Endothelial cell (in vitro differentiated cells): ENCODE measurements at places on chromosomes 1 and 21.
A peak's percentile ranks its signal among the peaks of the same experiment; 100 is the strongest.

GRCh38 chr1:219566951-219567947 is 45.7 kb downstream of the ZC3H11B start:
- DNase-seq, result no peak

GRCh38 chr1:16184557-16185303 is 27.7 kb downstream of the ARHGEF19 start:
- no peak for DNase-seq

DNA sequence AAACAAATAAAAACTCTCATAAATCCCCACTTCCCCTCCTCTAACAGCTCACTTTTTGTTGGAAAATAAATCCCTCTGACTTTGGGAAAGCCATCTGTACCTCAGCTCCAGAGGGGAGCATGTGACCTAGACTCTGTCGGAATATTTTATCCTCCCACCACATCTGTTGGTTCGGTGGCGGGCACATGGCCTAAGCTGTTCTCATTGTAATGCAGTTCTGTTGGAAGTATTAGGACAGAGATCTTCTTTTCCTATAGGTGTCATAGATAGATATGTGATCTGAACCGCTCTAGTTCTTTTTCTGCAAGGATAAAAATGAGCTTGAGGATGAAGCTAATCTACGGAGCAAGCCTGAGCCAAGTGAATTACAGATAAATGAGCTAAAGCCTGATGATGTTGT is 50.5 kb upstream of the EPS8L3 start:
- no peak for DNase-seq

DNA sequence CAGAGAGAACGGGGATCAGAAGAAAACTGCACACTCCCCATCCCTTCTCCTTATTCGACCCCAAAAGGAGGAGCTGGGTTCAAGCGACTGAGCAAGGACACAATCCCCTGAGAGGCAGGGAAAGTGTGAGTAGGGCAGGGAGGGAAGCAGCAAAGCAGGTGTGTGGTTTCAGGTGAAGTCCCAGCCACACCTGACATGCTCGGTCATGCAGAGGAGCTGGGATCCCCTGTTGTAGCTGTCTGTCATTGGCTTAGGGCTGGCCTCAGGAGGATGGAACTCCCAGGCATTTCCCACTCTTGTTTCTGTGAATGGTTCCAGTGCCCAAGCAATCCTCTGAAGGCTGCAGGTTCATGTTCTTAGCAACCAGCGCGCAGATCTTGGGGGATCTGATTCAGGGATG is 150.7 kb downstream of the DSCAM start:
- DNase-seq, result no peak

DNA sequence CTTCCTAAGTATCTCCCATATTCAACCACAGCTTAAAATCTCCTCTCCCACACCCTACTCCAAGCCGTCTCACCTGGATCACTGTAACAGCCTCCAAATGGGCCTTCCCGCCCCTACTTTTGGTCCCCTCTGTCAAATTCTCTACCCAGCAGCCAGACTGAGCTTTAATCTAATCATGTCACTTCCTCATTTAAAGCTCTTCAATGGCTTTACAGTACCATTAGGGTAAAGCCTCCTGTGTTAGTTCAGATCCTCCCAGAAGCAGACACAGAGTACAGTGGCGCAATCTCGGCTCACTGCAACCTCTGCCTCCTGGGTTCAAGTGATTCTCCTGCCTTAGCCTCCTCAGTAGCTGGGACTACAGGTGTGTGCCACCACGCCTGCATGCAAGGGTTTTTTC is 46.8 kb upstream of the PSEN2 start:
- no peak for DNase-seq

GRCh38 chr1:72516826-72517225 is 234.5 kb upstream of the NEGR1 start:
- no peak for DNase-seq

DNA sequence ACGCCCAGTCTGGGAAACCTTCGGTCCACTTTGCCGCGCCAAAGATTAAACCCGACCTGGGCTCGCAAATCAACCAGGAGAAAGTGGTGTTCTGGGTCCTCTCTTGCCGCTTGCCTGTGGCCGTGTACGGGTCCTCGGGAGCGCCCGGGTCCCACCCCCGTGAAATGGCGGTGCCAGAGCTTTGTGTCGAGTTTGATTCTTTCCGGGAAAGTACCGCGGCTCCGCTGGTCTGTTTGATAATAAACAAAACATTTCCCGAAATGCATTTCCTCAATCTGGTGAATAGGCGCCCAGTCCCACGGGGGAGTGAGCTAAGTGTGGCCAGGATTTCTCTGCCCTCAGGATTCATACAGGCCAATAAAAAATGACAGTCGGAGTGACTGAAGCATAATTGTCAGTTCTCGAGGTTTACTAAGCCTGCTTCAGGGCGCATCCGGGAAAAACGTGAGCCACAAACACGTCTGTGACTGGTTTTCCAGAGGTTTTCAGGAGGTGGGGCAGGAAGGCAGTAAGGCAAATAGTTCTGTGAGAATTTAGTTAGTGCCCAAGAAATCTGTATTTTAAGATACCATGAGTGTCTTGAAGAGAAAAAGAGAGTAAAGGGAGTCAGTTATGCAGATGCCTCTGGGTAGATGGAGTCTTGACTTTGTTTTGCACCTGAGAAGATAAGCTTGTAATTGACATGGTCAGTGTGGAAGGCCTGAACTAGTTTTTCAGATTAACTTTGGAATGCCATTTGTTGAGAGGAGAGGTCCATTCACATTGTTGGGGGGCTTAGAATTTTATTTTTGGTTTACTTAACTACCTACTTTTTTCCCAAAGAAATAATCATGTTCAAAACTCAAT is 675 bp downstream of the IFNAR1 start:
- DNase-seq, result peak; percentile 46

- no peak for DNase-seq
Measured at GRCh38 chr21:15631342-15631741, 98.4 kb upstream of the USP25 start.

DNA sequence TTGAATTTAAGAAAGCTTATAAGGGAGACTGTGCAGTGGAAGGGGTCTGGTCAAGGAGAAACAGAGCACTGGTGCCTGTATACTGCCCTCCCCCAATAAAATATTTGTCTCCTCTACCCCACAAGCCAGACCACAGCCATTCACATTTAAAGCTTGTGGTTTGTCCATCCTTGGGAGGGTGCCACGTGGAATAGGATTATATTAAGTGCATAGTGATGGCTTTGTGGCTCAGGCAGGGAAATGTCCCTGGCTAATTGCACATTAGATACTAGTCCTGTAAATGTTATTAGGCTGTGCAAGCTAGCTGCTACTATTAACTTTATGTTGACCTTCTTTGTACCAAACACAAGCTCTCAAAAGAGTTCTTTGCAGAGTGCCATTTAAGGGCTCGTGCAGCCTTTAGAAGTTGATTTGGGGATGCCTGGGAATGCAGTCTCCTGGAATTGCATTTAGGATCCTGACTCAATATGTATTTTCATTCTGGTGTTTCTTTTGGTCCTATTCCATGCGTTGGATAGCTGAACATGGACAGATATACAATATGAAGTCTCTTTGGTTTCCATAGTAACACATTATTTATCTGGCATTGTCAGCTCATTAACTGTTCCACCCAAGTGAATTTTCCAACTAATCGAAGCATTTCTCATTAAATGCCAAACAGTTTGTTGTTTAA is 210.6 kb downstream of the ROR1 start:
- no peak for DNase-seq

- no peak for DNase-seq
Measured at GRCh38 chr1:175277783-175278733, 85.5 kb upstream of the KIAA0040 start.

DNA sequence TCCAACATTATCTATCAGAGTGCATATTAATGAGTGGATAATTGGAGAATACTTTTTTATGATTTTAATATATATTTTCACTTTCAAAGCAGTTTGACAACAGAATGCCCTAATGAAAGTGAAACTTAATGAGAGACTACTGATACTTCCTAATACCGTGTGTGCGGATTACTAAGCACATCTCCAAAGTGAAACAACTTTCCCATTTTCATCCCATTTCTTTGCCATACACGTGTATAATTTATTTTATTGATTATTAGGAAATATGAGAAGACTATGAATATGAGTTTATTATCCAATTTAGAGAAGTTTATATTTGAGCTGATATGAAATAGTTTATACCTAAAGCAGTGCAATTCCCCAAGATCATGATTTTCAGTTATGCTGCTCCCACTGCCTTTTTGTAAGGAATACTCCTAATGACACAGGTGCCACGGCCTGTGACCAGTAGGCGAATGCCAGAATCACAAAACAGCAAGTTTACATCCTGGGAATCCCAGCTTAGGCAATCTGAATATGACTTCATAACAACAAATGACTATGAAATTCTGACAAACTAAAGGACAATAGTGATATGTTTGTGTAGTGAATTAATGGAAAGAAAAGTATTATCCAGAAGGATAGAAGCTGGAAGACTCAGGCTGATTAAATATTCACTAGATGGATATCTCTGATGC is 202.9 kb downstream of the NCAM2 start:
- no peak for DNase-seq

DNA sequence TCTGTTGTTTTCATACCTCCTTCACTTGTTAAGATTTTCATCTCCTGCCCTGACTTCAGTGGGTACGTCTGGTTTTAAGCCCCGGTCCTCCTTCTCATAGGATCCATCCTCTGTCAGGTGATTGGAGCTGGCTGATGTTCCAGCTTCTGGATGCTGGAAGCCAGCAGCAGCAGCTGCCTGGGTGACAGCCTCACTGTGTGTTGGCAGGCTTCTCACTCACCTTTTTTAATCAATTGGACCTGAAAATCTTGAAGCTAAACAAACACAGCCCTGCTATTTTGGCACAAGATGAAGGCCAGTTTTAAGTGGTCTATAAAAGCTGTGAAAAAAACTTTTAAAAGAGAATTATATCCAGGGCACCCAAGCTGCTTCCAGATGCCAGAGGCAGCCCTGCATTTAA is 181.0 kb downstream of the DISC1 start:
- no peak for DNase-seq

GRCh38 chr1:96688767-96689166 is 32.8 kb upstream of the PTBP2 start:
- DNase-seq, result peak; percentile 16

- peak; percentile 17 for DNase-seq
Measured at GRCh38 chr1:58699011-58699762, 675 bp downstream of the MYSM1 start.

- DNase-seq, result no peak
Measured at GRCh38 chr21:33018707-33019465, 6.8 kb upstream of the OLIG2 start.

- no peak for DNase-seq
Measured at GRCh38 chr1:41863718-41864117, 55.0 kb downstream of the HIVEP3 start.

DNA sequence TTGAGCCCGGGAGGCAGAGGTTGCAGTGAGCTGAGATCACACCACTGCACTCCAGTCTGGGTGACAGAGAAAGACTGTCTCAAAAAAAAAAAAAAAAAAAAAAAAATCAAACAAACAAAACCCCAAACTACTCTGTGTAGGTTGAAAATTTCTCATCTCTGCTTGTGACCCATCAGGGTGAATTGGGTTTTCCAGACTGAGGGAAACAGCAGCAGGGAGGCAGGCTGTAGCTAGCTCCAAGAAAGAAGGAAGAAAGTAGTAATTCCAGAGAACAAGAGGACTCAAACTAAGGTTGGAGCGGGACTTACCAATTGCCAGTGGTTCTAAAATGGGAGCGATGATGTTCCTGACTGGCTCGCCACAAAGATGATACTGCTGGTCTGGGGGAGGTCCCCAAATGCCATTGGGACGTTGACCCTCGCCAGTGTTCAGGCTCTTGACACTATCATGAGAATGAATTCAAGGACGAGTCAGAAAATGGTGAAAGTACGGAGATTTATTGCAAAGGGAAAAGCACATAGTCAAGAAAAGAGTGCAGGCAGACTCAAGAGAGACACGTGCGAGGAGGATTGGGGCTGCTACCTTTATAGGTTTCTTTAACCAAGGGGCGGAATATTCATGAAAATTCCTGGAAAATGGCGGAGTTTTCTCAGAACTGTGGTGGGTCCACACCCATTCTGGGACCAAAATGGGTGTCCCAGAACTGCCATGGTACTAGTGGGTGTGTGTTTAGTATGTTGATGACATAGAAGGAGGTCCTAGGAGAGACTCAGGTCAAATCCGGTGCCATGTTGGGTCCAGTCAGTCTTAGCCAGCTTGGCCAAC is 13.4 kb downstream of the AADACL4 start:
- no peak for DNase-seq

DNA sequence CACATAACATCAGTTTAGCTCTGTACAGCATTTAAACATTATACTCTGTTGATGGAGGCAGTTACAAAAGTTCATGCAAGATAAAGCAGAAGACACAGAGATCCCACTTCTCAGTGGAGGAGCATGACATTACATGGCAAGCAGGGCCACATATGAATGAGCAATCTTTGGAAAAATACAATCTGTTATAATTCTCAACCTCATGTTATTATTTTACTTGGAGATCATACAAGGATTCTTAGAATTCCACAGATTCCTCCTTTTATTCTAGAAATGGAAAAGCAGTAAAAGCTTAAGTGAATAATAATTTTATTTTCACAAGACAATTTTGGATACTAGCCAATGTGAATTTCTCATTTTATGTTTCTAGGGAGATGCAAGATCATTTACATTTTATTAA is 66.6 kb downstream of the IFI44 start:
- DNase-seq, result no peak

GRCh38 chr1:12502336-12503109 is 115.5 kb downstream of the DHRS3 start:
- DNase-seq, result no peak

DNA sequence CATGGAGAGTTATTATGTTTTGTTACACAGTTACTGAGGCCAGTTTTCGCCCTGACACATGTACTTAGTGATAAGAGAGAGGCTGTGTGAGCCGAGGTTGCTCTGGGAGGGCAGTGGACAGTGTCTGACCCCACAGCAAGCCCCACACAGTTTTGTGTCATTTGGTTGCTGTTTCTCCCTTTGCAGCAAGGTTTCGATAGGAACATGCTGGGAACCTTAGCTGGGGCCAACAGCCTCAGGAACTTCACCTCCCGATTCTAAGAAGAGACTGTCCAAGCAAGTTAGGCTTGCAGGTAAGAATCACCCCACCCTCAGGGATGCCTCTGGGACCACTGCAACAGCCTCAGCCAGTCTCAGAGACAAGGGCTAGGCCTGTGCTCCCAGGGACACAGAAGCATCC is 45.3 kb downstream of the PKP1 start:
- DNase-seq, result no peak

DNA sequence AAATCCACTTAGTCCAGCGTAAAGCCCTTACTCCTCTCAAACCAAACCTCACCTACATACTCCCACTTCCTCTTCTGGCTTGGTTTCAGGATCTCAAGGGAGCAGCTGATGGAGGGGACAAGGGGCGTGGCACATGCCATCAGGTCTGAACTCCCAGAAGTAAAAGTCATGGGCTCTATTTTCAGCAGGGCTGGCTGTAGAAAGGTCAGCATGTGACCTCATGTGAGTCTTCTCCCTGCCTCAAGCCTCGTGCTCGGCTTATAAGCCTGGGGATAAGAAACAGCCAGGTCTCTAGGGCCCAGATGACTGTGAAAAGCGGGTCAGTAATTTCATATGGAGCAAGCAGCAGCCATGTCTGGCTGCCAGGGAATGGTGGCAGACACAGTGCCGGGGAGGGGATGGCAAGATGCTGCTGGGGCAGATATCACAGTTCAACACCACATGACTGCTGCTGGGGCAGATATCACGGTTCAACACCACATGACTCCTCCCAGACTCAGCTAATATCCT is 227.9 kb downstream of the KCNH1 start:
- DNase-seq, result no peak

GRCh38 chr1:151708891-151709290 is 7.7 kb downstream of the CELF3 start:
- no peak for DNase-seq
